Cerebellum (tissue), 4 donors: ENCODE measurements at places on chromosomes 2 and 18.
A peak's percentile ranks its signal among the peaks of the same experiment; 100 is the strongest.

- no peak for DNase-seq
Observed at GRCh38 chr2:99403524-99403923, 66.3 kb downstream of the EIF5B start.

- DNase-seq, result peak; percentile 69
Observed at GRCh38 chr2:167212014-167212648, 323.9 kb downstream of the XIRP2 start.

GRCh38 chr2:70643715-70644114 is 90.1 kb upstream of the TGFA start:
- DNase-seq, result no peak

DNA sequence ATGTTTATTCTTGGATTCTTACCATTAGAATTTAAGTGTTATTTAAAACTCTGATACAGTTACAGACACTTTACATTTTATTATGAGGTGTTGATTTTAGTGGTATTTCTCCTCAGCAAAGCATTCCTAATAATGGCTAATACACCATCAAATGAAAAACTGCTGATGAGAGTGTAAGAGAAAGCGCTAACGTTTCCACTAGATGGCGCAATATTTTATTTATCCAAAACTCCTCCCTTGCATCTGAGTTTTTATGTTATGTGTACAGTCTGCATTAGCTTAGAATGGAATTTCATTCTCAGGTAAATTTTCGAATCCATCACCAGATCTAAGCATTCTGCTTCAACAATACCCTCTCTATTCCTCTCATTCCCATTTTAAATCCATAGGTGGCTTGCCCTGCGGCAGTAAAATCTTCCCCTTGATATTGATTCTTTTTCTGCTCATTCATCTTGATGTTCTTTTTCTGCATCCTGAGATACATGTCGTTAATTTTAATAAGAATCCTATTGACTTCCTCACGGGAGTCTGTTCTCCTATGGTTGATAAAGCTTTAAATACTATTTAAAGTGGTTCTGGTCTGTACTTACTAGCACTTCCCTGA is 53.9 kb downstream of the PRKRA start:
- DNase-seq, result peak; percentile 52

- no peak for DNase-seq
Observed at GRCh38 chr2:222307978-222308730, 9.4 kb upstream of the PAX3 start.

- DNase-seq, result peak; percentile 57
Observed at GRCh38 chr2:232927793-232928550, 57.9 kb downstream of the SNORC start.
